ENCODE measurements at places on chromosomes 6 and 20. TPM values are rescaled to one million over a fixed set of nuclear protein-coding genes. Genes with fewer than 3 reads are reported as not detected.

- DNase-seq: no peak
Measured at GRCh38 chr6:43981363-43981990, 145.8 kb downstream of the MRPL14 start.

GRCh38 chr20:41139227-41140093, 2.1 kb downstream of the PLCG1 start:
- no peak for DNase-seq

GRCh38 chr20:50521221-50522052, 11.3 kb downstream of the PTPN1 start:
- DNase-seq: no peak

- no peak for DNase-seq
Measured at GRCh38 chr20:61805365-61805764, 260.3 kb downstream of the TAF4 start.

DNA sequence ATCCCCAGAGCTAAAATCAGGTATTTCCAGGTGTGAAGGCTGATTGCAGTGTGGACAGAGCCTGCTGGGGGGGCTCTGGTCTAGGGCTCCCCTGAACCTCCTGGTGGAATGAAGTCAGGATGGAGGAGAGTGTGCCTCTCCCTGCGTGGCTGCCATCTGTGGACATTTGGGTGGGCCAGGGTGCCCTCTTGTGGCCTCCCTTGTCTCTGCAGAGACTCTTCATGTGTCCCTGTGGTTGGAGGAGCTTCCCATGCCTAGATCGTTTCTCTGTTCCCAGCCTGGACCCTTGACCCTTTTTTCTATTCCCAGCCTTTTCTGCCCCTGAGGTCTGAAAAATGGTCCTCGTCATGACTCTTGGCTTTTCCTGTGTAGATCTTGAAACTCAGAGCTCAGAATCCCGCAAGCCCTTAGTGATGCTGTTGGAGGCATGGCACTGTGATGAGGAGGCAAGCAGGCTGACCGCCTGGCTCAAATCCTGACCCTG, 9.9 kb upstream of the PSMF1 start:
- DNase-seq: peak; percentile 27

- DNase-seq: no peak
Measured at GRCh38 chr6:73832313-73832712, 136.3 kb downstream of the CD109 start.

GRCh38 chr6:87242311-87242710, 80.1 kb upstream of the SMIM8 start:
- DNase-seq: no peak

DNA sequence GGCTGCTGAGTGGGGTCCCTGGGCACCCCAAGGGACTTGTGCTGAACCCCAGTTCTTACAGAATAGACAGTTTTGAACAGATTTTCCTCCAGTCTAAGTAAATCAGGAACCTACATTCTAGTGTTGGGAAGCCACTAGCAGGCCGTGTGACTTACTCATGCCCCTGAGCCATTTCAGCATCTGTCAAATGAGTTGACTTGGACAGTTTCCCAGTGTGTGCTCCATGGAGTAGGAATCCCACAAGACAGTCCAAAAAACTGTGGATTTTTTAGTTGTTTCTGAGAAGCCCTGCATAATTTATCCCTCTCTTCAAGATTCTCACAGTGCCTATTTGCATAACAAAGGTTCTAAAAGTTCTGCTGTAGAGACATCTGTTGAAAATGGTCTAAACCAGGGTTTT, 2.1 kb downstream of the GABRR2 start:
- no peak for DNase-seq

DNA sequence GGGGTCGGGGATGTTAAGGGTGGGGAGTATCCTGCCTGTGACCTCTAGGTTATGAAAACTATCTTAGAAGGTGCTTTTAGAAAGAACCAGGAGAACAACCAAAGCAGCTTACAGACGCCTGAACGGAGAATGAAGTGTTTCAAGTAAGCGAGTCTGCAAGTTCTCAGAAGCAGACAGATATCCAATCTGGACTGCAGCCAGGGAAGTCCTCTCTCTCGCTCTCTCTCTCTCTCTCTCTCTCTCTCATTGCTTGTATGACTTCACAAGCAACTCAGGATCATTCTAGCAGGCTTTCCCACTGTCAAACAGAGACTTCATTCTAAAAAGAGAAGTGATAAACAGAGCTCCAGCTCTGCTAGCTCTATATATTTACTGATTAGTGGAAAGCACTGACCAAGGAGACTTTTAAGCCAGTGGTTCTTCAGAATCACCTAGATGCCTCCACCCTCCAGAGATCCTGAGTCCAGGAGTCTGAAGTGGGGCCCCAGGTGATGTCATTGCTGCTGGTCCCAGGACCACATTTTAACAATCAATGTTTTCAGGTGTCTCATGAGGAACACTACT, 6.0 kb downstream of the TCF21 start:
- DNase-seq: no peak

DNA sequence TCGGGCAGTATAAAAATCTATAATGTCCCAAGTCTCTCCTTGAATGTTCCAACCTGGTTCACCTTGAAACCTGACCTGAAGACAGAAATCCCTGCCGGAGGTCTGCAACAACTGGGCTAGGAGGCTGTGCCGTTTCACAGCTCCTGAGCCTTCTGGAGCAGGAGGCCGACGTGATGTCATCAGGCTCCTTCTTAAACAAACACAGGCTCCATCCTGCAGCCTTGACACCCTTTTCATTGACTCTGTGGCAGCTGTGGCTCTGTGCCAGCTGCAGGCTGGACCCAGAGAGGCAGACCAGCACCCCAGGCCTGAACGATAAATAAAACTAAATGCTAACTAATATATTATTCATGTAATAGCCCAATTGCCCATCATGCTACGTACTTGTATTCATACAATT, 483.9 kb downstream of the CD83 start:
- no peak for DNase-seq

DNA sequence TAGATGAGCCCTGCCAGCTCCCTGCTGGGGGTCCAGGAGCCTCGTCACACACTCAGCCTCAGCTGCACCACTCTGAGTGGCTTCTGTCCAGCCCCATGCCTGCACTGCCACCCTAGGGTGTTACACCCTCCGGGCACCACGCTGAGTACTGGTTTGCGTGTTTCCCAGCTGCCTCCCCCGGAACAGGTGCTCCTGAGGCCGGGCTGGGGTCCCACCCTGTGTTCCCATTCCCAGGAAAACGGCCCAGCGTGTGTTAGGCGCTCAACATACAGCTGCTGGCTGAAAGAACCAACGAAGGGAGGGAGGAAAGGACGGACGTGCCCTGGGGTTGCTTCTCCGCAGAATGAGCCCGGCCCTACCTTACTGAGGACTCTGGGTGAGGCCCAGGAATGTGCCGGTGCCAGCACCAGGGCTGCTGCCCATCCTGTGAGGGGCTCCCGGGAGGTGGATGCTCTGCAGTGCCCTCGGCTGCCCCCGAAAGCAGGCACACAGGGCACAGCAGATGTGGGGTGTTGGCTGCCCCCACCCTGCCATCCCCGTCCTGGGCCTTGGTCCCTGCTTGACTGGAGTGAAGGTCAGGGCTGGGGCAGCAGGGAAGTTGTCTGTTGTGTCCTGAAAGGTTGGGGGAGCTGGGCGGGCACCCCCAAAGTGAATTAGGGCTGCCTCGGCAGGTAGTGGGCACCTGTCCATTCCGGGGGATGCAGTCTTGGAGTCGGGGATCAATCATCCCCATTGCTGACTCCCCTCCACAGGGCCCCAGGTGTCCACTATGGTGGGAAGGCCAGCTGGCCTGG, 16.3 kb downstream of the LAMA5 start:
- DNase-seq: no peak

DNA sequence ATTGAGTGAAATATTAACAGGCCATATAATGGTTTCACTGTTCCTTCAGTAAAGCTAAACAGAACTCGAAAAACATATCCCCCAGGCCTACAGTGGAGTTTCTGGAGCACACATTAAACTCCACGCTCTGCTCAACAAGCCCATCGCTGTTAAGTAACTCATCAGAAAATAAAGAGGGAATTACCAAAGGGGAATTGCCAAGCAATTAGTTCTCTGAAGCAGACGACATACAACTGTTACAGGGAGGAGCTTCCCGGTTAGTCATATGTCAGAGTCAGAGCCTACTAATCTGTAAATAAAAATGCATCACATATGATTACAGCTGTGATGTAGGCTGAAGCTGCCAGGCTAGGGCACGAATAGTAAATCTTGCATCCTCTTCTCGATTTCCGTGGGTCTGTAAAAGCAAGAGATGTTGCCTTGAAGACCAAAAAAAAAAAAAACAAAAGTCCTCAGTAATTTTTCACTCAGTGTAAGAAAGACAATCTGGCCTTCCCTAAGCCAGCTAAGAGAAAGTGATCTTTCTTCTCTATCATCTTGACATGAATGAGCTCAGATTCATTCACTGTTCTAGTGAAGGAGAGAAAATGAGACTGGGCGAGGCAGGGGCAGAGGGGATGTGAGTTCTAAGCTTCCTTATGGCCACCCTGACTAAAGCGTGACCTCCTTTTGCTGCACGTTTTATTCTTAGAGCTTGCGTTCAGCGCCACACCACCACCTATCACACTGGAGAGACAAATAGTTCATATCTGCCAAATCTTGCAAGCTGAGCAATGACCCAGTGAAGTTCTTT, 13.8 kb downstream of the ATXN1 start:
- DNase-seq: no peak

- no peak for DNase-seq
Measured at GRCh38 chr20:63096681-63097335, 90.0 kb upstream of the BHLHE23 start.

DNA sequence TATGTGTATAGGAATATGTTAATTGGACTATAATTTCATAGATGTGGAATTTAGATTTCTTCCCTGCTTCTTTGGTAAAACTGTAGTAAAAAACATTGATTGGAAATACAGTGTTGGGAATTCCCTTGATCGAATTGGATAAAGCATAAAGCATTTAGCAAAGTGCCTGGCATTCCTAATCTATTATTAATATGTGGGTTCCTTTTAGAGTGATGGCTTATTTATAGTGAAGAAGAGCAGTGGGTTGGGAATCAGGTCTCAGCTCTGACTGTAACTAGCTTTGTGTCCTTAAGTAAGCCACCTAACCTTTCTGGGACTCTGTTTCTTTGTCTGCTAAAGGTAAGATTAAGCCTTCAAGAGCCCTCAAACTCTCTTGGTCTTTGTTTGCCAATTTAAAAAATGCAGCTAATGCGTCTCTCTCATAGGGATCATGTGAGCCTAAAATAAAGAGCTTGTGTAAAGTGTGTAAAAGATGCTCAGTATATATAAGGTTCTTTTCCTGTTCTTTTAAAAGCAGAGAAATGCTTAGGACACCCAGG, 53.3 kb downstream of the KCNS1 start:
- DNase-seq: no peak

GRCh38 chr6:158879180-158879579, 60.0 kb upstream of the EZR start:
- no peak for DNase-seq

DNA sequence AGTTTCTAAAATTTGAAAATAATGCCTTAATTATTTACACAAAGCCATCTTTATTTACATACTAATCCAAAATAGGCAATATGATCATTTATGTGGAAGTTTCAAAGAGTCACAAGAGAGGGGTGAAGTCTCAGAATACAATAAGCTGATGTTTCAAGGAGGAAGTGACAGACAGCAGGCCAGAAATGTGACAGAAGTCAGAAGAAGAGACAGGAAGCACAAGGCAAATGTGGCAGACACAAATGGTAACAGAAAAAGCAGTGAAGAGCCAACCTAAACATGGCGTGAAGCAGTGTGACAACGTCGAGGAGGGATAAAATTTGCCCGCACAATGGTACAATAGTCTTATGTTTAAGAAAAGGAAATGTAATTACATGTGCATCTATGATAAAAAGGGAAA, 59.8 kb downstream of the SHPRH start:
- DNase-seq: no peak

DNA sequence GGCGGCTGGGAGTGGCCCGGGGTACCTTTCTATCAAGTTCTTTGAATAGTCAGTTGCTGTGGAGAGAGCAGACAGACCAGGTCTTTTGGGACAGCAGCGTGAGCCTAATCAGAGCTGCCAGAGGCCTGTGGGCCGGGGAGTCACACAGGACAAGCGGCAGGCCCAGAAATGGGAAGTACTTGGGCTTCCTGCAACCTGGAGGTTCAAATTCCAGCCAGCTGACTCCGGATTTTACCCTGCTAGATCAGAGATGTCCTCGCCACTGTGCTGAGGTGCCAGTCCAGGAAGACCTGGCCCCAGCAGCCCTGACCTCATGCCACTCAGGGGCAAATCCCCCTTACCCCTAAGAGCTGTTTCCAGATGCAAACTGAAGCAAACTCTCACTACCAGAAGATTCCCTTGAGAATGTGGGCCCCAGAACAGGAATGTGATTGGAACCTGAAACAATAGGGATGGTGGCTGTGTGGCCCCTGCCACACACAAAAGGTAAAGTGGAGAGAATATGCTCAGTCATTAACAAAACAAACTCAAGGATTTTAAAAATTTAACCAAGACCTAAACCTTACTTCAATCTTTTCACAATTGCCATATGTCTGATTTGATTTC, 9.7 kb downstream of the BEND3 start:
- DNase-seq: no peak

DNA sequence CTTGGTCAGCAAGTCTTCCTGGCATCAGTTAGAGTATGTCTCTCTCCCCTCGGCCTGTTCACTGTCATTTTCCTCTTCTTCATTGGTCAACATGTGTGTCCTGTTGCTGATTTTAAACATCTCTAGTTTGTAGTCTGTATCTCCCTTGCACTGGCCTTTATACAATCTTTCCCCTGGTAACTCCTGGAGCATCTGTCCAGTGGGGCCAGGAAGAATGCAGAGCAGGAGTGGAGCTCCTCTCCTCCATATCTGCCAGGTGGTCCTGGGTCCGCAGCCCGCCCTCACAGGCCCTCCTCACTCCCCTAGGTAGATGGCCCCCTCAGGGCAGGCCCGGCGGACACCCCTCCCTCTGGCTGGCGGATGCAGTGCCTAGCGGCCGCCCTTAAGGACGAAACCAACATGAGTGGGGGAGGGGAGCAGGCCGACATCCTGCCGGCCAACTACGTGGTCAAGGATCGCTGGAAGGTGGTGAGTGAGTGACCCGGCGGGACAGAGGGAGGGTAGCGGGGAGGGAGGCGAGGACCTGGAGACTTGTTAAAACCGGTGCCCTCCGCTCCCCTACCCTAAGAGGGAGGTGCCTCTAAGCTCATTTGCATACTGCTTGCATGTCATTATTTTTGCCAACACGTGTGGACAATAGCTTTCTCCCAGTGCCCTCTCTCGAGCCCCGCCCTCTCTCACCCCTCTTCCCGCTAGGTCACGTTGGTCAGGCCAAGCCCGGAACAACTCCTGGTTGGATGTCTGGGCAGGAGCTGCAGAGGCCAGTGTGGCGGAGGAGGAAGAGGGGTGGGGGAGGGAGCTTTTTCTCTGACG, 3.2 kb downstream of the TTBK1 start:
- DNase-seq: peak; percentile 53

Gene MEP1A
- polyA plus RNA-seq: not detected

Gene GTSF1L
- not detected for polyA plus RNA-seq

Gene AKIRIN2
- polyA plus RNA-seq: 66.4 TPM

Gene FILIP1
- 2.2 TPM for polyA plus RNA-seq

Gene C20orf144
- 0.43 TPM for polyA plus RNA-seq

Gene PLN
- 3.7 TPM for polyA plus RNA-seq

Gene HEY2
- polyA plus RNA-seq: 7.2 TPM

Gene PROKR2
- polyA plus RNA-seq: not detected

Gene FAM184A
- 6.9 TPM for polyA plus RNA-seq
